Astrocyte (in vitro differentiated cells and primary cell): ENCODE measurements at places on chromosomes 5 and 9. TPM values are rescaled to one million over a fixed set of nuclear protein-coding genes. Genes with fewer than 3 reads are reported as not detected.
A peak's percentile ranks its signal among the peaks of the same experiment; 100 is the strongest.

Gene IDNK
- 1.3 and 1.8 TPM in 2 replicates for total RNA-seq

Gene TICAM2
- total RNA-seq, result 6.7 and 6.8 TPM in 2 replicates

- DNase-seq, result peak; percentile 5
Measured at GRCh38 chr9:10268531-10269485, 344.0 kb downstream of the PTPRD start.

Gene MARCOL
- not detected in 2 replicates for total RNA-seq

DNA sequence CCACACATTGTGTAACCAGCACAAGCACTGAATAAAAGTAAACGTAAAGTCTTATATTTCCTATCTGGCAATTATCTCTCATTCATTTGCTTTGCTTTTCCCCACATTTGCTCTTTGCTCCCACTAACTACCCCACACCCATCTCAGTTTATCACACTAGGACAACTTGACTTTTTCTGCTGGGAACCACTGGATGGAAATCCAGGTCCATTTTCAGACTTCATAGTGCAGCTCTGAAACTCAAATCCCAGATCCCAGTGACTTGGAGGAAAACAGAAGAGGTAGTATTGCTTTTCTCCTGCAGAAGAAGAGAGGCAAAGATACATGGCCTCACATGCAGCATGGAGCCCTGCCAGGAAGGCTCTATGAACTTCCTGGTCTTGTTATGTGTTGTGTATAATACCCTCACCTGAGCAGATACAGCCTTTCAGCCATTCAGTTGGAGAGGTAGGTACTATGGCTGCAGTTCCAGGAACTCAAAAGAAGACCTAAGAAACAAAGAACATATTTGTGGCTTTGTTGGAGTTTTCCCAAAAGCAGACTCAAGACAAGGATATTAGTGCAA, 90.0 kb upstream of the NIPBL start:
- no peak for DNase-seq

- no peak for DNase-seq
Measured at GRCh38 chr9:14578030-14578429, 115.2 kb downstream of the ZDHHC21 start.

Gene PKN3
- 2.3 and 3.1 TPM in 2 replicates for total RNA-seq

DNA sequence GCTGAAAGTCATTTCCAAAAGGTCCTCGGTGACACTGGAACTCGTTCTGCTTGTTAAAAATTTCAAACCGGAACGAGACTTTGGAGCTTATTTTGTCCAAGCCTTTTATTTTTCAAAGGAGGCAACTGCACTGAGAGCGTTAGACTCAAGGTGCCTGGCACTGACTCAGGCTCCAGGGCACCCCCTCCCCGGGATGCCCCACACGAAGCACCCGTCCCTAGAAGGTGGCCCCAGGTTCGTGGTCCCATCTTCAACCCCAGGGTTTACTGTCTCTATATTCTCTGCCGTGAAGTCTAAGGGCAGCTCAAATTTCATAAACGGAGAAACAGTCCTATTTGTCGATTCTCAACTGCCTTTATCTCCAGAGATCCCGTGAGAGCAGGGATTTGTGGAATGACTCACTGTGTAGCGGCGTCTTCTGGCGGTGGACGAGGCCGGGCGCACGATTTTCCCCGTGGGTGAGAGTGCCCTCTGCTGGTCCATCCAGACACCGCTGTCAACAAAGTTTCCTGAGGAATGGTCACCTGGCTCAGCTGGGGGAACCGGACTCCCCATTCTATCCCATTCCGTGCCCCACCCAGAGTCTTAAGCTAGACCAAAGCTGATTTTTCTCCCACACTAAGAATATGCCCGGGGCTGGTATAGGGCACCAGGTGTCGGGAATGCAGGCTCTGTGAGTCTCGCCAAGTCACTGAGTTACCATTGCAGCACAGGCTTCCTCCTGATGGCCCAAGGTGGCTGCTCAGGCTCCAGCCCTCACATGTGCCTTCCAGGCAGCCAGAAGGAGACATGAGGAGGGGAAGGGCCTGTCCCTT, 27.1 kb upstream of the SLC6A19 start:
- peak; percentile 48 for DNase-seq

Gene DROSHA
- 50.6 and 56.5 TPM in 2 replicates for total RNA-seq

- no peak for DNase-seq
Measured at GRCh38 chr9:14746626-14747025, 24.1 kb upstream of the CER1 start.

- DNase-seq, result peak; percentile 13
Measured at GRCh38 chr9:2810420-2811075, 33.3 kb downstream of the PUM3 start.

DNA sequence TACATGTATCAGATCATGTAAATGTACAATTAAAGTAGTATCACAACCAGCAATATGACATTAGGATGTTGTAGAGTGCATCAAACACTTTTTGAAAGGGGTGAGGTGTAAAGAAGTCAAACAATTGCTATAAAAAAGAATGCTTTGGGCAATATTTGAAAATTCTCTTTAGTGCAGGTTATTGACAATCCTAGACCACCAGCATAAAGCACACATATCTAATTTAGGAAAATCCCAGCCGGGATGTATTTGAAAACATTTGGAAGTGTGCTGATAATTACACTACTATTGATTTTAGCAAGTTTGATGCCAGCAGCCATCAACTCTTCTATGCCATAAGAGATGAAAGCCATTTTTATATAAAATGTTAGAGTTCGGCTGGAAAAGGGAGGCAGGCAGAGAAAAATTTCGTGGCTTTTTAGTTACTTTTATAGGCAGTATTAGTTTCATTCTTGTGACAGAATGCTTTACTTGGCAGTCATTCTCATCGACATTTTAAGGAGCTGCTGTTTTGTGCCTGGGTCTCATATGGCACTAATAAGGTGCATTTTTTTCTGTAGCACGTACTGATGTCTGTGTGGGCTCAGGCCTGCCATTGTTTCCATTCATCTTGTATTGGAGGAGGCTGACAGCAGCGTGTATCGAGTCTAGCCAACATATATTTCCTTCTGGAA, 285.7 kb downstream of the AOPEP start:
- no peak for DNase-seq

DNA sequence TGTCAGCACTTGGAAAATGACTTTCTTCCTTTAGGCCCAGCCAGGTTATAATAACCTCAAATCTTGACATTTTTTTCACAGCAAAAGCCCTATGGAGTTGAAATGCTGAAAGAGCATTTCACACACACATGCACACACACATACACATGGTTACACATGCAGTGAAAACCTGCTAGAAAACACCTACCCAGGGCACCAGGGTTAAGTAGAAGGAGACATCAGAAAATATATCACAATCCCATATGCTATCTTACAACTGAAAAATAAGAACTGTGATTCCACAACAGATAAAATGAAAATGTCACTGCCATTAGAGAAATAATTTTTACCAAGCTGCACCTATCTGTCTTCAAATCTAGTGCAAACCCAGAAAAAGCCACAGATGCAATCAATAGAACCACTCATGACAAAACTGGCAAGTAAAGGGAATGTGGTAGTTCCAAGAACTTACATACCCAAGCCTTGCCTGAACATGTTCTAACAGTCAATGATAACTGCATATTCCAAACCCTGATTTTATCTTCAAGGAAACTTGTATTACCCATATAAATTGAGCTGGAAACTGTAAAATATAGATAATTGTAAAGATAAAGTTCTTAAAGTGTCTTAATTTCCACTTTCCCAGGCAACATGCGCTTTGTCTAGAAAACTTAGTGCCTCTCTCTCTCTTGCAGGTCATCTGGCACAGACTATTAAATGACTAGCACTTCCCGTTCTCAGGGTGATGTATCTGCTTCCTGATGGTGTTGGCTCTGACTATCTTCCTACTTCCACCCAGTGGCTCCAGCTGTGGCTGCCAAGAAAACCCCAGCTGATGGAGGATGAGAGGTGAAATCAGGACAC, 250.2 kb upstream of the PTGER4 start:
- no peak for DNase-seq

GRCh38 chr9:110130211-110130610, 77.7 kb downstream of the C9orf152 start:
- DNase-seq, result no peak
